ENCODE measurements at places on chromosomes 2 and 18.

DNA sequence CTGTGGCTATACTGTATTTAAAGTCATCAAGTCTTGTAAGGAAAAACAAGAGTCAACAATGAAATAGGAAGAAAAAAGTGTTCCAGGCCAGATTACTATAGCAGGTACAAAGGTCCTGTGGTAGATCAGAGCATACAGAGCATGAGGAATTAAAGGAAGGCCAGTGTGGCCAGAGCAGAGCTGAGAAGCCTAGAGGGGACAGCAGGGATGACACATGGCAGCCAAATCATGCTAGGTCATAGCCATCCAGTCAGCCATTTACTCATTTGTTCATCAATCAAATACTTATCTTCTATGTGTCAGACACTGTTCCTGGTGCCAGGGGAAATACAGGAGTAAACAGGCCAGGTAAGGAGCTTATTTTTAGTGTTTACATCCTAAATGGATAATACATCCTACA, 24.3 kb downstream of the ADD2 start:
- no peak for DNase-seq

- no peak for DNase-seq
Observed at GRCh38 chr2:16817305-16818202, 151.9 kb upstream of the CYRIA start.

- DNase-seq, result no peak
Observed at GRCh38 chr2:43425659-43426058, 170.2 kb downstream of the THADA start.

DNA sequence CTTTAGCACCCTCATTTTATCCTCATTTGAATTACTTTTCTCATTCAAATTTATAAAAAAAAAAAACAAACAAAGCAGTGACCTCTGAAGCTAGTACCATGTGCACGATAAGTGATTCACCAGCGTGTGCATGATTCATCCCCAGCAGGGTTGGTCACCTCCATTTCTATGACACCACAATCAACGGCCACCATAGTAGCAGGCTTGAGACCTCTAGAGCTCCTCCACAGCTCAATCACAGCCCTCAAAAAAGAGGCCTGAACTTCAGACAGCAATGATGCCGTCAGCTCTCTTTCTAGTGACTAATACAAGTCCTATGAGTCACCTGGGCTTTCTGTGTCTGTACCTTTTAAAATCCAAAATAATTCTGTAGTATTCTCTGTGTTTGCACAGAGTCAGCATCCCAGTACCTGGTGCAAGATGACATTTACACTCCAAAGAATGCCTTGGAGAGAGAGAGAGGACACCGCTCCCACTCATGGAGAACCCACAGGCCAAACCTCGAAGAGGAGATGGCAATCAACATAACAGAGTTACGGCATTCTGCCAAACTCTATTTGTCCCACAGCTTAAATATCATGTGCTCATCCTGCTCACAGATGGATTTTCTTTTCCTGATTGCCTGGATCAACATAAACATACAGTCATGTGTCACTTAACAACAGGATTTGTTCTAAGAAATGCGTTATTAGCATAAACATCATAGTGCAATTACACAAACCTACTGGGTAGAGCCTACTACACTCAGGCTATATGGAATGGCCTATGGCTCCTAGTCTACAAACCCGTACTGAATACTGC, 58.7 kb downstream of the L3MBTL4 start:
- DNase-seq, result no peak

DNA sequence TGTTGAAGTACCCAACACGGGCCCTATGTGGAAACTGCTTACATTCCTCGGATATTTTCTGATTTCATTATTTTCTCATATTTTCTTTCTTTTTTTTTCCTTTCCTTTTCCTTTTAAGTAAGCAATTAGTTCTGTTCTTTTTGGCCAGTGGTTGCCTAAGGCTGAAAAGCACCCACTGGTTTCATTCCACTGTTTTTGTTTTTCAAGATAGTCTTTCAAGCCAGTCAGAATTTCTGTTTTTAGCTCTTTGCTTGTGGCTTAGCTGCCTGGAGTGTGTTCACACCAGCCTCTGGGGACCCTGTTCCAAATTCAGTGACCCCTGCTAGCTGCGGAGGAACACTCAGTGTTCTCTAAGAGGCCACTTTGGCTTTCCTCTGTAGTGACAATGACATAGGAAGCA, 73.6 kb downstream of the NRP2 start:
- no peak for DNase-seq

GRCh38 chr2:146850746-146851145, 994.1 kb upstream of the ACVR2A start:
- no peak for DNase-seq

GRCh38 chr2:173028141-173028540, 47.5 kb upstream of the MAP3K20 start:
- no peak for DNase-seq

DNA sequence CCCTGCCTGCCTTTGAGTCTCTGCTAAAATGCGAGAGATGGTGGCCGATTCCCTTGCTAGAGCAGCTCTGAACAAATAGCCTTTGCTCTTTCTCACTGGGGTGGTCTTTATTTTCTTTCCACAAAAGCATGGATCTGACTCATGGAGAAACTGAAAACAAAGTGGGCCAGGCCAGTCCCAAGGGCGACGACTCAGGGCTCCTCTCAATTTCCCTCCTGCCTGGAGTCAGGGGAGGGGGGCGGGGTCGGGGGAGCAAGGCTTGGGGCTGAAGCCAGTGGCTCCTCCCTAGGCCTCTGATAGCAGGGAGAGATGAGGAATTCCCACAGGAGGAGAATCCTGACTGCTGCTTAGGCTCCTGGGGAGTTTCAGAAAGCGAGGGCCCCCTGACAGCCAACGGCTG, 17.1 kb upstream of the IL1R2 start:
- DNase-seq, result no peak

DNA sequence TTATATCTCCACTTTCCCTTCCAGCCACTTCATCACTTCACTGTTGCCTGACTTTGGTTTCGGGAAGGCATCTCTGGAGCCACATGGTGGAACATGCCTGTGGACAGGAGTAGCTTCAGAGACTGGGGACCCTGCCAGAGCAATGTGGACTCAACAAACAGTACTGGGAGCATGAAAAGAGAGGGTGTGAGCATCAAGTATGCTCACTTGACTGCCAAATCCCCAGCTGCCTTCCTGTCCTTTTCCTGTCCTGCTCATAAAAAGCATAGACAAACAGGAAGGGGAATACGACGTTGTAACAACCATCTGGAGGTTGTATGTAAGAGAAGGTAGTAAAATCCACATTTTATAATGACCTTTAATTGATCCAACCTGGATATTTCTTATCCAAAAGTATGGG, 61.3 kb upstream of the CSRNP3 start:
- peak; percentile 33 for DNase-seq

GRCh38 chr2:236986524-236987330, 99.0 kb upstream of the COPS8 start:
- no peak for DNase-seq

- DNase-seq, result no peak
Observed at GRCh38 chr2:238741277-238741676, 106.6 kb upstream of the TWIST2 start.

GRCh38 chr2:240626531-240627300, 1.4 kb downstream of the GPR35 start:
- no peak for DNase-seq

- DNase-seq, result no peak
Observed at GRCh38 chr2:33342705-33343104, 133.7 kb upstream of the RASGRP3 start.

DNA sequence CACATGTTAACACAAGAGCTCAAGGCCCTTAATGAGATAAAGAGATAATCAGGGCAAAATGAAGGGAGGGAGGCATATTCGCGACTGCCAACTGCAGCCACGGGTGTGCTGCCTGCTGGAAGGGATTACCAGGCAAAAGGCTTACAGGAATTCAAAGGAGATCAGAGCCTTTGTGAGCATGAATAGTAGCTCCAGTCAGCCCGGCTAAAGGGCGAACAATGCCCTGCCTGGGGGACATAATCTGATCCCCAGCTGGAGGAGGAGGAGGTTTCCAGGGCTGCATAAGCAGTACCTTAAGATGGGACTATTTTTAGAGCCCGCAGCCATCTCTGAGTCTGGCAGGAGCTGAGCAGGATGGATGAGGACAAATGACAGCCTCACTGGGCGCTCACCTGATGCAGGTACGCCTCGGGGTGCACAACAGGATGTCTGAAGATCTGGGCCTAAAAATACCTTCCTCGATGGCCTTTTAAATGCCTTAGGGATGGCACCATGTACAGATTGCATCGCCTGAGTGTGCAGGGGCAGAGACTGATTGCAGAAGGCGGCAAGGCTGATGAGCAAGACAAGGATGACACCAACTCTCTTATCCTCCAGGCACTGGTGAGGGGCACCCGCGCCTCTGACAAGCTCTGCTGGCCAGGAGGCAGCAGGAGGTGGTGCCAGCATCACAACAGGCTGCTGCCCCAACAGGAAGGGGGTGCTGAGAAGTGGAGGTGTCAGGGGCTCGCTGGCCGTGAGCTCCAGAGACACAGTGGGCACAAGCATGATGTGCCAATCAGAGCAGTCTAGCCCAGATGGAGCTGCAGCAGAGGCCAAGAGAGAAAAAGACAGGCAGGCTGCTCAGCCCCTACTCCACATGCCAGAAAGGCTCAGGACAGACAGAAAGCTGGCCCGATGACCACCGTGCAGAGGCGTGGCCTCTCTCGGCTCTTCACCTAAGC, 111.4 kb downstream of the EIPR1 start:
- DNase-seq, result no peak

DNA sequence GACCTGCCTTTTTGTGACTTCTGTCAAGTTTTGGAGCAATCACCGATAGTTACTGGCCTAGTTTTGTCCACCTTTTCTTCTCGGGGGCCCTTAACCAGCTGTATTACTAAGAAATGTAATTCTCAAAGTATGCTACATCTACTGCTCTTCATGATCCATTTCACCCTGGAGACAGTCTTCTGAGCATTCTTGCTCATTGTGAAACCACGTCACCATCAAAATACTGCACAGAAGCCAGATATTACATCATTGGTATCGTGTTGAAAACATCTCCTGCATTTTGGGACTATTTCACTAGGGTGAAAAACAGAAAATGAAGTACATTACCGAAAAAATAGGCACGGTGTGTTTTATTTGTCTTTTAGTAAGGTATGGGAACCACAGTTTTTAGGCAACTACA, 11.7 kb downstream of the LYPD6B start:
- no peak for DNase-seq

- DNase-seq, result no peak
Observed at GRCh38 chr2:226483745-226484619, 315.6 kb downstream of the IRS1 start.

- DNase-seq, result peak; percentile 31
Observed at GRCh38 chr2:189407281-189408209, 33.7 kb upstream of the WDR75 start.

DNA sequence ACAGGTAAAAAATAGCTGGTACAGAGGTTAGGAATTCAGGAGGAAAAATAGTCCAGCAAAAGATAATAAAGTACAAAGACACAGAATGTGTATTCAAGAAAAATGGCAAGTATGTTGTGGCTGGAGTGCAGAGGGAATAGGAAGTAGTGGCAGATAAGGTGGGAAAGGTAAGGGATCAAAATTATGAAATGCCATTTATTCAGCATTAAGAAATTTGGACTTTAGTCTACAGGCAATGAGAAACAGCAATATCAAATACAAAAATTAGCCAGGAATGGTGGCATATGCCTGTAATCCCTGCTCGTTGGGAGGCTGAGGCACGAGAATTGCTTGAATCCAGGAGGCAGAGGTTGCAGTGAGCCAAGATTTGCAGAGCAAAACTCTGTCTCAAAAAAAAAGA, 10.3 kb downstream of the MMADHC start:
- DNase-seq, result no peak

GRCh38 chr2:8389431-8390108, 292.3 kb upstream of the ID2 start:
- DNase-seq, result peak; percentile 26

DNA sequence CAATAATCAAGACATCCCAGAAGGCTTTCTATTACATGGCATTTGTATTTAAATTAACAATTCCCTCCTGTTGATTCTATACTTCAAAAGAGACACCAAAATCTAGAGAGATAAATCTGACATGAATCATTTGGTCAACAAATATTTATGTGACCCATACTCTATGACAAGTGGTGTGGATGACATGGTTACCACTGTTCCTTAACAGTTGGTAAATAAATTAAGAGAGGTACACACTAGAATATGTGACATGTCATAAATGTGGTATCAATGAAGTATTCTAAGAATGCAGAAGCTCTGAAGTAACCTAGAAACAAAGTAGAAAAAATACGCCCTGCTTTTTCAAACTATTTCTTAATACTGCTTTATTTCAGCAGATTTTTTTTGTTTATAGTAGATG, 255.4 kb downstream of the EXOC6B start:
- no peak for DNase-seq
